ENCODE measurements at places on chromosomes 5 and 9.

DNA sequence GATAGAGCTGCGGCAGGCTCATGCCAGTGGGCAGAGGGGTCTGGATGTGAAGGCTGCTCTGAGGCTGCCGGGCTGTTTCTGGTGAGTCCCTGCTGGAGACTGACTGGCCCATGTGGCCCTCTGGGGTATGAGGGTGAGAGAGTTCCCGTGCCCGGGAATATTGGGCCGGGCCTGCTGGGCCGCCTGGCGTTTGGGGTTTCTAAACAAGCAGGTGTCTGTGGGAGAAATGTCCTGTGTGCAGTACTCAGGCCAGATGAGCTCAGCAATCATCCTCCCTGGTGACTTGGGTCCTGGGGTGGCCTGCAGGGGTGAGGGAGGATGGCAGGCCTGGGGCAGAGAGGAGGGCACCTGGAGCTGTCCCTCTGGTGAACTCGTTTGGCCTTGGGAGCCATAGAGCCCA, 74.9 kb downstream of the MACROH2A1 start:
- DNase-seq: no peak

GRCh38 chr5:67795781-67796477, 419.6 kb upstream of the PIK3R1 start:
- no peak for DNase-seq

- DNase-seq: no peak
These were observed 210.5 kb downstream of the NXNL2 start for GRCh38 chr9:88745276-88746001.

DNA sequence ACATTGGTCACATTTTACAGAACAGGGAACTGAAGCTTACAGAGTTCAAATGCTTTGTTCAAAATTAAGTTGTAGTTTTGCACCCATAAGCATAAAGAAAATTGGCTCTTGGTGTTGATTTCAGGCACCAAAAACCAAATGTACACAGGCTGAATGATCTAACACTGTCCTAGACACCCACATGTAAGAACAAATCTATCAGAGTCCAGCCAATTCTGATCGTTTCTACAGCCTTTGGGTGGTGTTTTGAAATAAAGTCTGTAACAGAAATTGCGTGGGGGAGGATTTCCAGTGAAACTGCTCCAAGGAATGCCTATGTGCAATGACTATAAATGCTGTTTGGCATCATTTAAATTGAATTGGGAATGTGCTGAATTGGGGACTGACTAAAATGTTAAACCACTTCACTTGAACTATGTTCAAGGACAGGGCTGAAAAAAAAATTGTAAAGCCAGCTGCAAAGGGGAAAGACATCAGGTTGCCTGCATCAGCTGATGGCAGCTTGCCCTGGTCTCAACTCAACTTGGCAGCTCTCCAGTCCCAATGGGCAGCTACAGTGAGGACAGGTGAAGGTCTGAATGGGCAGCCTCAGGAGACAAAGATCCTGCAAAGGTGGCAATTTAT, 92.2 kb upstream of the TRPC7 start:
- no peak for DNase-seq

- no peak for DNase-seq
These were observed 80.2 kb downstream of the KCNIP1 start for GRCh38 chr5:170584003-170584402.

GRCh38 chr5:122327110-122327509, 15.1 kb downstream of the SNCAIP start:
- DNase-seq: no peak

- no peak for DNase-seq
These were observed 11.5 kb downstream of the CCDC127 start for GRCh38 chr5:206406-206805.

DNA sequence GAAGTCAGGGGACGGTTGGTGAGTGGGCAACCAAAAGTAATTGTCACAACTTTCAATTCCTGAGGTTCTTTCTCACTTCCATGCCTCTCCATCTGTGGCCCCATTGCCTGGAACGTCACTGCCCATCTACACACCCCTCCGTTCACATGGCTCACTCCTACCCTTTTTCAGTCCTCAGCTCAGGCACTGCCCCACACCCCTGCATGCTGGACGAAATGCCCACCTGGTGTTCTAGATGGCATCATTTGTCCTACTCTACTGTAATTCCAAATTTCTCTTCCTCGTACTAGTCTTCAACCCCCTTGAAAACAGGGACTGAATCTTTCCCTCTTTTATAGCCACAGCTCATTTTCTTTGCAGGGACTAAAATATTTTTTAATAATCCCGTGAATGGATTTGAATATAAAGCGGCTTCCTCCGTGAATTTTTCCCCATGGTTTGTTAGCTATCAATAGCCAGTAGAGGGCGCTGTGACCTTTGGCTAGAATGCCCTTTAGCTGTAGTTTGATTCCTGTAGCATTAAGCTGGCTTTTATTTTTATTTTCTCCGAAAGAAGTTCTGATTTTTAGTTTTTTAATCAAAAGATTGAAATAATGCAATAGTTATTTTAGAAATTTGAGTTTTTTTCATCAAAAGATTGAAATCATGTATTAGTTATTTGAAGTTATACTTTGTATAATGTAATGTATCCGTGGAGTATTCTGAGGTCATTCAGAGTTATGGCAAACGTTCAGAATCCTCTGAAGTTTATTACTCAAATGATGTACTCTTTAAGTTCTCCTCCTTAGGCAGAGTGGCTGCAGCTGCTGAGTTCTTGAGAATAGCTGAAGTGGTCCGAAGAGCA, 232.1 kb downstream of the SH3GL2 start:
- no peak for DNase-seq

DNA sequence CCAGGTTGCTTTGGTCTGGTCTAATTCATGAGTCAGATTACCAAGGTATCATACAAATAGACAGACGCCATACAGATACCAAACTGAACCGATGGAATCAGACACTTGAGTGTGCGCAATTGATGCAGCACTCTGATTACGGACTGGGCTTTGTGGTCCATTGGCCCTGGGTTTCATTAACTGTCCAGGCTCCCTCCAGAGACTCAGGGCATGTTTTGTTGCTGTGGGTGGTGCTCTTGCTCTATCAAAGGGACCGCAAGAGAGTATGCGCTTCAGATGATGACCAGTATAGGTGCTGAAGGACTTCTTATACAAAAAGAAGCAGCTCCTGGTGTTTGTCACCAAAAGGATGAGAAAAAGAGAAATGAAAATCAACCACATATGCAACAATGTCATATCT, 36.9 kb upstream of the ANKRD55 start:
- no peak for DNase-seq

DNA sequence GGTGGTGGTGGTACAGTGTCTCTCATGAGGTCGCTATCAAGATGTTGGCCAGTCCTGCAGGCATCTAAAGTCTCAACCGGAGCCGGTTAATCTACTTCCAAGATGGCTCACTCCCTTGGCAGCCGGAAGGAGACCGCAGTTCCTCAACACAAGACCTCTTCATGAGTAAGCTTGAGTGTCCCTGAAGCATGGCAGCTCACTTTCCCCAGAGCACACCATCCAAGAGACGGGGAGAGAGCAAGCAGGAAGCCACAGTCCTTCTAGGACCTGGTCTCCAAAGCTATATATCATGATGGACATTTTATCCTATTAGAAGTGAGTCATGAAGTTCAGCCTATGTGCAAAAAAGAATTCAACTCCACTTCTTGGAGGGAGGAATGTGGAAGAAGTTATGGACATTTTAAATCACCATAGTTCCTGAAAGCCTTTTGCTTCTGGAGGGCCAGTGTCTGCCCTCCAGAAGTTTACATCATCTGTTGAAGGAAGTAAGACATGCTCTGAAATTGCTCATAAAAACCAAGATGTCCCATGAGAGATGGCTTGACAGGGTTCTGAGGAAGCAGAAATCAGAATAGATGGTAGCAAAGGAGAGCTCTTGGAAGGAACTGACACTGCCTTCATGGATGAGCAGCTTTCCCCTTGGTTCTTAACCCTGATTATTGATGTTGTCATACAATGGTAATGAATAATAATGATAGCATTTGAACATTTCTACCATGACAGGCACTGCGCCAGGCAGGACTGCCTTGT, 21.3 kb downstream of the GALNT10 start:
- DNase-seq: no peak

- DNase-seq: no peak
These were observed 199.6 kb upstream of the DAB2 start for GRCh38 chr5:39624268-39624886.

GRCh38 chr5:172574871-172575223, 66.2 kb upstream of the NEURL1B start:
- no peak for DNase-seq

- DNase-seq: no peak
These were observed 165.2 kb downstream of the SLC25A46 start for GRCh38 chr5:110903966-110904365.

DNA sequence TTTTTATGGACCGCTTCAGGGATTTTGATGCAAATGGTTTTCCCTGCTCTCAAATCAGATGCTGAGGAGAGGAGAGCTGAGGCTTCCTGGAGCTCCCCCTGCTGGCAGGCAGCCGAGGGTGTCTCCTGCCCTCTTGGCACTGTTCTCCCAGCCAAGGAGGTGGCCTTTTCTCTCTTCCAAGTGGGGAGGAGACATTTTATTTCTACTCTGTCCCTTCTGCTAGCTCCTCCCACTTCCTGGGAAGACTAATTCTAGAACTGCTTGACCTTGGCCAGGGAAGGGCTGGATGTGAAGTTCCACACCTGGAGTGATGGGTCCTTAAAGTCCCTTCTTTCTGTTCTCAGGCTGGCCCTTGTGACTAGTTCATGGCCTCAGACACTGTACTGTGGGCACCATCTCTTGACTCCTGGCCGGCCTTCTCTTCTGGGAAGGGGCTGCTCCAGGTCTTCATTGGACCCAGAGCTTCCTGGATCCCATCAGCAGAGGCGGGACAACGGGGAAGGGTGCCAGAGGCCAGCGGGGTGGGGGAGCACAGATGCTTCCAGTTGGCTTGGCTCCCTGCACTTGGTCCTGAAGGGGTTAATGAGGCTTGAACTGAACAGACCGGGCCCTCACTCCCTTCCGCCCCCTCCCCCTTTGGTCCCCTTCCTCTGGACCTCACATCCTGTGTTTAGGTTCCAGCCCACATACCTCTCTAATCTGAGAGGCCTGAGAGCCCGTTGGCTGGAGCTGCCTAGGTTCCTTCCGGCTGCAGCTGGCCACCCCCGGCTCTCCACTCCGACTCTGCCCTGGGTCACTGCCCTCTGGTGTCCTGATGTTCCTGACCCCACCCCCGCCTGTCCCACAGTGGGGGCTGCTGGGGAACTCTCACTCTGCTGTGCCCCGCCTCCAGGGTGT, 32.1 kb downstream of the PTPA start:
- DNase-seq: no peak

GRCh38 chr5:107400328-107400727, 270.4 kb downstream of the EFNA5 start:
- no peak for DNase-seq

- DNase-seq: no peak
These were observed 34.8 kb downstream of the ATP6V0E1 start for GRCh38 chr5:173018358-173018757.

- no peak for DNase-seq
These were observed 234.5 kb downstream of the EFNA5 start for GRCh38 chr5:107436201-107436600.

DNA sequence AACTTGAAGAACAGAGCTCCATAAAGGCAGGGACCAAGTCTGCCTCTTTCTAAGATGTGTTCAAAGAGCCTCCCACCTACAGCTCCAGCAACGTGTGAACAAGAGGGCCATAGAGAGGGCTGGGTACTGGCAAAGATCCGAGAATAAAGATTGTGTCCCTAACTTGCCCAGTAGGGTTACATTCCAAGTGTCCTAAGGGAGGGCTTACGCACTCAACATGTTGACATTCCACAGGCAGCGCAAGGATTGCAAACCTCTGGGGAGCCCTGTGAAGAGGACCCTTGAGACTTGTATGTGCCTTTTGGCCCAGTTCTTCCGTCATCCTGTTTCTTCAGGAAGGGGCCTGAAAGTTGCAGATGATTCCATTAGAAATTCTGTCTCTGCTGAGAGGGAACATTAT, 48.2 kb upstream of the ENTREP1 start:
- DNase-seq: no peak

- DNase-seq: no peak
These were observed 5.3 kb upstream of the NDUFS4 start for GRCh38 chr5:53555160-53555559.

DNA sequence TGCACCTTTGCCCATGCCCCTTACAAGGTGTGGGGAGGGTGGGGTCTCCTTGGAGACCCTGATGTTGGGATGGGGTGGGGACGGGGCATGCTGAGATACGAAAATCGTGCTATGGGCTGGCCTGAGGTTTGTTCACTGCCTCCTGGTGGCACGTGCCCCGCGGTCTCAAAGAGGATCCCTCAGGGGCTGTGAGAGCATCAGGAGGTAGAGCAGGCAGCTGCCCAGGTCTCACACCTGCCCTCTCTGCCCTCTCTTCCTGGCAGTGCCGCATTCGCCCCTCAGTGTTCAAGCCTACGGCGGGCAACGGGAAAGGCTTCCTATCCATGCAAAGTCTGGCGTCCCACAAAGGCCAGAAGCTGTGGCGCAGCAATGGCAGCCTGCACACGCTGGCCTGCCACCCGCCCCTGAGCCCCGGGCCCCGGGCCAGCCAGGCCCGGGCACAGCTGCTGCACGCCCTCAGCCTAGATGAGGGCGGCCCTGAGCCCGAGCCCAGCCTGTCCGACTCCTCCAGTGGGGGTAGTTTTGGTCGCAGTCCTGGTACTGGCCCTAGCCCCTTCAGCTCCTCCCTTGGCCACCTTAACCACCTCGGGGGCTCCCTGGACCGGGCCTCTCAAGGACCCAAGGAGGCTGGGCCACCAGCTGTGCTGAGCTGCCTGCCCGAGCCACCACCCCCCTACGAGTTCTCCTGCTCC, 6.7 kb downstream of the N4BP3 start:
- DNase-seq: no peak

DNA sequence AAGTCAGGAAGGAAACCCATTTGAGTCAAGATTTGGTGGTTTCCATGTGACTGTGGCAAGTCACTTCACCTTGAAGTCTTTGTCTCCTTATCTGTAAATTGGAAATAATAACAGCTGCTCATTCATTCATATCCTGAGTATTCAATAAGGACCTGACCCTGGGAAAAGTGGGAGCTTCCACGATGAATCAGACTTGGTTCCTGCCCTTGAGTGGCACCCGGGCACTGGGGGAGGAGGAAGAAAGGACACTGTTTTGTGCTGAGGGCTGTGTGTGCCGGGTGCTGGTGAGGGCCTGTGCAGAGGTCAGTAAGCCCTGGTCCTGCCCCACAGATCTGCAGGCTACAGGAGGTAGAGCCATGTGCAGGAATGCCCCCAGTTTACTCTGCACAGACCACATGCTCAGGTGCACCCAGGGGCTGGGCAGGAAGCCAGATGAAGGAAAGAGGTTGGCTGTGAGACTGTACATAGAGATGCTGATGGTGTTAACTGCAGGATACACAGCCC, 6.8 kb downstream of the NDST1 start:
- no peak for DNase-seq
